ENCODE measurements at places on chromosomes 3 and 15. TPM values are rescaled to one million over a fixed set of nuclear protein-coding genes. Genes with fewer than 3 reads are reported as not detected.

DNA sequence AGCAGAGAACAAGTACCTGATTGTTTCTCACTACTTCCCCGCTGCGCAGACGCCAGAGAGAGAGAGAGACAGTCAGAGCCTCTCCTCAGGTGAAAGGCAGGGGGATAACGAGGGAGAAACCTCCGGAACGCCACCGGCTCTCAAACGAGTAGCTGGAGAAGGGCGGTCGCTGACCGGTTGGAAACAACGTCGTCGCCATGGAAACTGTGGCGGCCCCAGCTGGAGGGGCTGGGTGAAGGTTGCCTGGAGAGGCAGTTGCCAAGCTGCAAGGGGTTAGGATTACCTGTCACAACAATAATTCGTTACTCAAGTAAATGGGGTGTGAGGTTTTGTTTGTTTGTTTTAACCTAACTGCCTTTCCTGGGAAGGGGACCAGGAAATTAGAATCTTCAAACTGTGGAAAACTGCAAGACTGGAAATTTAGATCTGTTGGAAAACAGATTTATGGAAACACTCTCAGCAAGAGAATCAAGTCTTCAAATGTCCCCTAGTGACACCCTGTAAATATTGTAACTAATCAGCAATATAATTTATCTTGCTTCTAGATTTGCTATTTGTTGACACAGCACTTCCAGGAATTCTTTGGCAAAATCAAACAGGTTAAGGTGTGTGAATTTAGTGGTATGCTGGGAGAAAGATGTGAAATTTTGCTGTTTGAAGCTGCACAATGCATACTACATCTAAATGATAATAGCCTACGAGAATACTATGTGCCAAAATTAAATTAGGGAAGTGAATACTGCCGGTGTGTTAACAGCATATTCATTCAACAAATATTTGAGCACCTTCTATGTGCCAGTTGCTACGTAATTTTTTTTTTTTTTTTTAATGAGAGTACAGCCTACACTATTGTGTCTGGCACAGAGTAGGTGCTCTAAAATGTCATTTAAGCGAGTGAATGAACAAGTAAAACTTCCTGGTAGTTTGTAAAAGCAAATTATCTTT, at the start of gene DNAH12:
TSS of gene DNAH12 (minus strand) at position 164 of the 945 bp plus-strand sequence. CDS start 1,474 bp downstream, outside the sequence.
- H3K4me1 ChIP-seq = no peaks in the 10 kb centered on the region
- no peaks in the 10 kb centered on the region for H3K36me3 ChIP-seq
- H3K27ac ChIP-seq = no peak within 1 kb of the TSS
- peak; percentile 69 for DNase-seq
- peak within 1 kb of the TSS; percentile 25 for H3K4me3 ChIP-seq

GRCh38 chr15:89975482-89976245, 25.5 kb upstream of the ZNF710 start:
- H3K4me1 ChIP-seq = no peaks in the 10 kb centered on the region
- DNase-seq = no peak
- H3K4me3 ChIP-seq = no peak overlapping the region
- no peak overlapping the region for H3K27ac ChIP-seq

- H3K4me3 ChIP-seq = no peak overlapping the region
- no peaks in the 10 kb centered on the region for H3K4me1 ChIP-seq
- no peak for DNase-seq
These were observed 35.3 kb downstream of the SLTM start for GRCh38 chr15:58898150-58898680.

DNA sequence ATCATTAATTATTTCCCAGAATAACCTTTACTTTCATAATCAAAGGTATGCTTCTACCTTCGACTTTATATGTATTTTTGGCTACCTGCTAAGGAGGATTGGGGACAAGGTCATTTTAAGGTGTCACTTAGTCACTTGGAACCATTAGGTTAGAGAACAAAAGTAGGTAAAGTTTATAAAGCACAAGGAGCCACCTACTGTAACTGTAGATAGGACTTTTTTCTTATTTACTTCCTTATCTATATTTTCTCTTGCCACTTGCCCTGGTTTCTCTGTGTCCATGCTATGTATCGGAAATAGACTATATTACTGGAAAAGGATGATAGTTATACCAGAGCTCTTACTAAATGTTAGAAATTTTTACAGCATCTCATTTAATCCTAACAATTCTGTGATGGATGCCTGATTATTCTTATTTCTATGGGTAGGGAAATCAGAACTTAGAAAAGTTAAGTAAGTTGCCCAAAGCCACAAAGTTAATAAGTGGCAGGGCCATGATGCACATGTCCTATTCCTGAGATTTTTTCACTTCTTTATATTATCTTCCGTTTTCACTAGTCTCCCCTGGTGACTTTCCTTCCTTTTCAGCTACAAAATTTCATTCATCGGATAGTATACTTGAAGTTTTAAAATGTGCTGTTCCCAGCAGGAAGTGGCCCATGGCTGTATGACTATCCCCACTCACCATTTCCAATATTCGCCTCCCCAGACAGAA, 132.5 kb downstream of the CMSS1 start:
- peaks cover 25% of the 10 kb centered on the region for H3K4me1 ChIP-seq
- H3K27ac ChIP-seq = no peak overlapping the region
- no peaks in the 10 kb centered on the region for H3K36me3 ChIP-seq

GRCh38 chr3:101829874-101830273, 19.4 kb upstream of the NFKBIZ start:
- H3K4me3 ChIP-seq = no peak overlapping the region
- peaks cover 11% of the 10 kb centered on the region for H3K4me1 ChIP-seq
- H3K27me3 ChIP-seq = no peaks in the 10 kb centered on the region
- H3K36me3 ChIP-seq = no peaks in the 10 kb centered on the region
- H3K27ac ChIP-seq = no peak overlapping the region

GRCh38 chr3:157493627-157494550, 9.3 kb downstream of the VEPH1 start:
- H3K27ac ChIP-seq = no peak overlapping the region
- peak; percentile 43 for DNase-seq

GRCh38 chr3:62109534-62109933, 263.8 kb downstream of the FEZF2 start:
- no peak for DNase-seq
- H3K4me3 ChIP-seq = no peak overlapping the region
- H3K36me3 ChIP-seq = no peaks in the 10 kb centered on the region

DNA sequence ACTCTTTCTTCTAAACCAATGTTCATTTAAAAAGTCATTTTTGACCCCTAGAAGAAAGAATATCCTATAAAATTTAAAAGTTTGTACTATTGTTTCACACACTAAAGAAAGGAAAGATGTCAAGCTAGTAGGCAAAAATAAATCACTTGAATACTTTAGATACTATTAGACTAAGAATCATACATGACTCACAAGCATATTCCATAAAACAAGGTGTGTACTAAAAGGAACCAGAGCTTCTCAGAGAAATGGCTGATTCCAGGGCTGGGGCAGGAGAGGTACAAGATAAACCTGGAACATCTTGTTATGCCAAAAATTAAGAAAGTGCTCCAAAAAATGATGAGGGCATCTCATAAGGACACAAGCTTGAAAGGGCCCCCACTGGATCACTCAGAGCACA, 8.7 kb downstream of the DLG1 start:
- H3K27me3 ChIP-seq = no peaks in the 10 kb centered on the region
- DNase-seq = no peak
- H3K4me3 ChIP-seq = no peak overlapping the region
- H3K36me3 ChIP-seq = peaks cover 11% of the 10 kb centered on the region
- no peak overlapping the region for H3K27ac ChIP-seq

GRCh38 chr3:48877671-48878070, 21.0 kb downstream of the SLC25A20 start:
- H3K27me3 ChIP-seq = no peaks in the 10 kb centered on the region
- no peaks in the 10 kb centered on the region for H3K4me1 ChIP-seq
- H3K36me3 ChIP-seq = peaks cover 64% of the 10 kb centered on the region
- no peak overlapping the region for H3K27ac ChIP-seq
- DNase-seq = no peak
- H3K4me3 ChIP-seq = no peak overlapping the region

DNA sequence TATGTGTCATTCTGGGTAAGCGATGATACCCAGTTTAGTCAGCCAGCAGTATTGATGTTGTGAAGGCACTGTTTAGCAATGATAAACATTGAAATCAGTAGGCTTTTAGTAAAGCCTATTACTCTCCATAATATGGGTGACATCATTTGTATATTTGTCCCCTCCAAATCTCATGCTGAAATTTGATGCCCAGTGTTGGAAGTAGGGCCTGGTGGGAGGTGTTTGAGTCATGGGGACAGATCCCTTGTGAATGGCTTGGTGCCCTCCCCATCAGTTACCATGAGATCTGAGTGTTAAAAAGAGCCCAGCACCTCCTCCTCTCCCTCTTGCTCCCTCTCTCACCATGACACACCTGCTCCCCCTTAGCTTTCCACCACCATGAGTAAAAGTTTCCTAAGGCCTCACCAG, 31.4 kb upstream of the FAN1 start:
- H3K4me1 ChIP-seq = no peaks in the 10 kb centered on the region
- H3K36me3 ChIP-seq = no peaks in the 10 kb centered on the region
- no peak overlapping the region for H3K27ac ChIP-seq
- DNase-seq = no peak

DNA sequence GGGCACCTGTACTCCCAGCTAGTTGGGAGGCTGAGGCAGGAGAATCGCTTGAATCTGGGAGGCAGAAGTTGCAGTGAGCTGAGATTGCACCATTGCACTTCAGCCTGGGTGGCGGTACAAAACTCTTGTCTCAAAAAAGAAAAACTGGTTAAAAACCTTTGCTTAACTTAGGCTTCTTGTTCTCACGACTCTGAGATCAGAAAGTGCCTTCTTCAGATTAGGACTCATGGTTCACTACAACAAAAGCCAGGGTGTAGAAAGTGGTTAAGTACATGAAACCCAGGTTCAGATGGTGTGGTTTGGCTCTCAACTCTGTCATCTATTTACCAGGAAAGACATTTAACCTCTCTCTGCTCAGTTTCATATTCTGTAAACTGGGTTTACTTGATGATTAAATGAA, 168.4 kb downstream of the TUSC7 start:
- no peak overlapping the region for H3K27ac ChIP-seq
- DNase-seq = no peak
- H3K27me3 ChIP-seq = no peaks in the 10 kb centered on the region
- no peaks in the 10 kb centered on the region for H3K4me1 ChIP-seq

- no peak for DNase-seq
- H3K4me3 ChIP-seq = no peak overlapping the region
- H3K4me1 ChIP-seq = no peaks in the 10 kb centered on the region
- no peaks in the 10 kb centered on the region for H3K36me3 ChIP-seq
These were observed 845.5 kb downstream of the ROBO2 start for GRCh38 chr3:77885381-77885780.

- no peaks in the 10 kb centered on the region for H3K27me3 ChIP-seq
- H3K36me3 ChIP-seq = no peaks in the 10 kb centered on the region
- H3K27ac ChIP-seq = no peak overlapping the region
- no peak overlapping the region for H3K4me3 ChIP-seq
- no peak for DNase-seq
These were observed 530.5 kb downstream of the FHIT start for GRCh38 chr3:60720736-60721135.

The HDDC3 gene
- polyA plus RNA-seq = 33.0 TPM

The EAF2 gene
- 8.5 TPM for polyA plus RNA-seq

The CCR8 gene
- 0.09 TPM for polyA plus RNA-seq

The CTXN2 gene
- polyA plus RNA-seq = 0.46 TPM
